ENCODE measurements at places on chromosomes 4 and X. TPM values are rescaled to one million over a fixed set of nuclear protein-coding genes. Genes with fewer than 3 reads are reported as not detected.

GRCh38 chr4:184653650-184654049, 4.1 kb downstream of the PRIMPOL start:
- H3K36me3 ChIP-seq, result no peaks in the 10 kb centered on the region
- no peak for DNase-seq
- peaks cover 11% of the 10 kb centered on the region for H3K4me1 ChIP-seq
- no peak overlapping the region for H3K4me3 ChIP-seq
- no peaks in the 10 kb centered on the region for H3K27me3 ChIP-seq
- no peak overlapping the region for H3K27ac ChIP-seq

- DNase-seq, result no peak
- H3K27me3 ChIP-seq, result no peaks in the 10 kb centered on the region
- no peaks in the 10 kb centered on the region for H3K4me1 ChIP-seq
- H3K27ac ChIP-seq, result no peak overlapping the region
Observed at GRCh38 chrX:47815901-47816845, 20.5 kb upstream of the ZNF81 start.

Gene RTL3
- 0.54 TPM for total RNA-seq

Gene MAGEE1
- 3.6 TPM for total RNA-seq

Gene NAP1L3
- total RNA-seq, result 7.9 TPM

DNA sequence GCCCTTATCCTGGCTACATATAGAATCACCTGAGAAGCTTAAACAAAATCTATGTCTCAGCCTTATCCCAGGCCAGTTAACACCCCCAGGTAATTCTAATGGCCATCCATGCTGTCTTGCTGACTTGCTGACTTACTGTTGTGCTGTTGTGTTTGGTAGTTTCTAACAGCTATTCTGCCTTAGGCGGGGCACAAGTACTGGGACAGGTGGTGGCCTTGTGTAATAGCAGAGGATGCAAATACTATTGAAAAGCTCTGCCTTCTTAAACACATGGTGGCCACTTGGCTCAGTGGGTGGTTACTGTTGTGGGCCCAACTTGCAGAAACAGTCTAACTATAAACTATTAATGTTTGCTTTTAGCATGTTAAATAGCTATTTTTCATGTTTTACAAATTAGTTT, 56.2 kb downstream of the CDS1 start:
- no peaks in the 10 kb centered on the region for H3K36me3 ChIP-seq
- H3K27me3 ChIP-seq, result no peaks in the 10 kb centered on the region
- no peak for DNase-seq

GRCh38 chr4:1099270-1099669, 14.1 kb downstream of the RNF212 start:
- H3K36me3 ChIP-seq, result no peaks in the 10 kb centered on the region
- H3K27ac ChIP-seq, result no peak overlapping the region
- no peak overlapping the region for H3K4me3 ChIP-seq
- H3K27me3 ChIP-seq, result no peaks in the 10 kb centered on the region
- H3K4me1 ChIP-seq, result peaks cover 2% of the 10 kb centered on the region

Measured in thyroid gland (tissue), 4 donors.